ENCODE measurements at places on chromosomes 13 and 19.

- peaks cover 2% of the 10 kb centered on the region for H3K4me1 ChIP-seq
- H3K4me3 ChIP-seq = no peak overlapping the region
- DNase-seq = no peak
- no peaks in the 10 kb centered on the region for H3K27me3 ChIP-seq
- no peak overlapping the region for H3K27ac ChIP-seq
- H3K36me3 ChIP-seq = peaks cover 64% of the 10 kb centered on the region
Observed at GRCh38 chr13:49553888-49554287, 31.5 kb downstream of the RCBTB1 start.

GRCh38 chr19:19137556-19138108 lies 646 bp downstream of the TMEM161A start:
- H3K27ac ChIP-seq = peak overlapping the region; percentile 90
- no peaks in the 10 kb centered on the region for H3K27me3 ChIP-seq
- peak overlapping the region; percentile 98 for H3K4me3 ChIP-seq
- peaks cover 30% of the 10 kb centered on the region for H3K4me1 ChIP-seq
- H3K36me3 ChIP-seq = peaks cover 2% of the 10 kb centered on the region
- no peak for DNase-seq

- DNase-seq = no peak
- H3K36me3 ChIP-seq = no peaks in the 10 kb centered on the region
- no peak overlapping the region for H3K27ac ChIP-seq
- H3K4me3 ChIP-seq = no peak overlapping the region
- no peaks in the 10 kb centered on the region for H3K27me3 ChIP-seq
Observed at GRCh38 chr13:65650321-65650720, 1579.8 kb downstream of the PCDH9 start.

DNA sequence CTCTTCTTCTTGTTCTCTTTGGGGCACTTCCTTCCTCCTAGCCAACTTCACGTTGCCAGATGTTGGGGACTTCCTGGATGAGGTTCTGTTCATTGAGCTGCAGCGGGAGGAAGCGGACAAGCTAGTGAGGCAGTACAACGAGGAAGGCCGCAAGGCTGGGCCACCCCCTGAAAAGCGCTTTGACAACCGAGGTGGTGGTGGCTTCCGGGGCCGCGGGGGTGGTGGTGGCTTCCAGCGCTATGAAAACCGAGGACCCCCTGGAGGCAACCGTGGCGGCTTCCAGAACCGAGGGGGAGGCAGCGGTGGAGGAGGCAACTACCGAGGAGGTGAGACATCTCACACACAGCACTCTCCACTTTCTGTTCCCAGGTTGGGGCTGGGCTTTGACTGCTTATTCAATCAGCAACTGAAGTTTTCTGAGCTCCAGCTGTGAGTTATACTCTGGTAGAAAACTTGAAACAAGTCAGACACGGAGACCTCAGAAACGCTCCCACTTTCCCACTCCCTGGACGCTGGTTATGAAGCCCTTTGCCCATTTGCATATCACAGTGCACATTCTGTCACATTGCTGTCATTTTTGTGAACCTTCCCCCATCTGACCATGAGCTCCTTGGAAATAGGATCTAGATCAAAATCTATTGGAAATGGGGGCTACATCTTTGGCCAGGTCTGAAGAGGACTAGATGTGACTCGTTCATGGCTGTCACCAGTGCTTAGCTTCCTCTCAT lies 7.2 kb upstream of the CCDC97 start:
- DNase-seq = peak; percentile 56
- peak overlapping the region; percentile 68 for H3K4me3 ChIP-seq
- H3K4me1 ChIP-seq = peaks cover 78% of the 10 kb centered on the region
- peaks cover 92% of the 10 kb centered on the region for H3K36me3 ChIP-seq
- H3K27me3 ChIP-seq = no peaks in the 10 kb centered on the region

DNA sequence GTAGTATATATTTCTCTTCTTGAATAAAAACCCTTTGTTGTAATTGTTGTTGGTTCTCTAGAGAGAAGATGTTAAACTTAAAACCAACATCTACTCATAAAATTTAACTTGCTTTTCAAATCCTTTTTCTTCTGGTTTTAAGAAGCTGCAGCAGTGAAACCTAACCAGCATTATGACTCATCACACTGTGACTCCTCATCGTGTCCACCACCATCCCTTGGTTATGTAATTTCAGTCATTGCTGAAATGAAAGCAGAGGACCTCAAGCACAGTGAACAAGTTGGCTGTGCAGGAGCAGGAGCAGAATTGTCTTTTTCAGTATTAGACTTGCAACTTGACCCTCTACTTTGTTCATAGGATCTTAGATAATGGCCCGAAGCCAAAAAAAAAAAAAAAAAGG lies 64.9 kb upstream of the HTR2A start:
- H3K36me3 ChIP-seq = no peaks in the 10 kb centered on the region
- no peak overlapping the region for H3K27ac ChIP-seq
- H3K27me3 ChIP-seq = peaks cover 2% of the 10 kb centered on the region
- H3K4me1 ChIP-seq = peaks cover 2% of the 10 kb centered on the region

Measured in activated B cell treated with CpG ODN at 0.5 μM for 24 hours (primary cell).